Stimulated activated CD4-positive, alpha-beta T cell treated with anti-CD3 and anti-CD28 coated beads, Interleukin-1b, Interleukin-23, amount 100 ng/mL, for 4 hours (primary cell): ENCODE measurements at places on chromosomes 4 and X.

GRCh38 chr4:138087066-138087719, 155.0 kb downstream of the SLC7A11 start:
- DNase-seq = no peak

DNA sequence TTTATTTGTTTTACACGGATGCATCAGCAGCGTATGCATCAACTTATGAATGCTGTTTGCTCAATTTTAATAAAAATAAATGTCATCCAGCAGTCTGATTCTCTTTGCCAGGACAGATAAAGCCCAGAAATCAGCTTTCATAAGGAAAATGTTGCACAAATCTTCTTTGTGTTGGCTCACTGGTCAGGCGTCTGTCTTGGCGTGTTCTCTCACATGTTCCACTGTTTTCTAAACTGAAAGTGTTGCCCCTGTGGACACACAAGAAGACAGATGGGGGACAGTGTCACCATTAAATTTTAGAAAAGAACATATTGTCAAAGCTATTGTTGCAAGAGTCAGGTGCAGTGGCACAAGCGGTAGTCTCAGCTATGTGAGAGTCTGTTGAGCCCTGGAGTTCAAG, 316.2 kb downstream of the CENPC start:
- no peak for DNase-seq

- DNase-seq = no peak
Observed at GRCh38 chrX:97310373-97310772, 426.7 kb downstream of the RPA4 start.

GRCh38 chr4:146522869-146523205, 1.1 kb upstream of the SLC10A7 start:
- DNase-seq = no peak

- DNase-seq = no peak
Observed at GRCh38 chrX:16836371-16836770, 33.8 kb downstream of the RBBP7 start.

- no peak for DNase-seq
Observed at GRCh38 chr4:175916626-175917351, 104.7 kb upstream of the GPM6A start.
